Stimulated activated CD8-positive, alpha-beta memory T cell treated with anti-CD3 and anti-CD28 coated beads, Interleukin-15, amount 100 ng/mL, for 24 hours (primary cell): ENCODE measurements at places on chromosomes 2 and 18.

GRCh38 chr2:1208522-1208921 is 204.7 kb upstream of the TPO start:
- no peak for DNase-seq

GRCh38 chr2:201176081-201176481 is 6.9 kb upstream of the CASP10 start:
- DNase-seq: no peak

GRCh38 chr18:30387401-30387800 is 655.1 kb downstream of the DSC3 start:
- no peak for DNase-seq

GRCh38 chr2:104118889-104119288 is 735.0 kb upstream of the POU3F3 start:
- no peak for DNase-seq

DNA sequence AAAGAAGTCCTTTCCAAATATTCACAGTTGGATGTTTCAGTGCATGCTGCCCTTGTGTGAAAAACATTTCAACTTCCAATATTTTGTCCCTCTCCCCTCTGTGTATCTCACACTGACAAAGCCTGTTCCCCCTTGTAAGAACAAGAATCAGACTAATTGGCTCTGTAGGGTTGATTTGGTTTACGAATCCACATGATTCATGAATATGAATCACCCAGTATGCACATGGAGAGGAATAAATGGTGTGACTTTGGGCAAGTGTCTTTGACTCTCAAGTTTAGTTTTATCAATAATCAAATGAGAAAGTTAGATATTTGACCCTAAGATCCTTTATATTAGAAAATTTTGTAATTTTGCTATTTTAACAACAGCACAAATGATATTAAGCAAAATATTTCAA is 9.3 kb upstream of the CDH20 start:
- DNase-seq: no peak

DNA sequence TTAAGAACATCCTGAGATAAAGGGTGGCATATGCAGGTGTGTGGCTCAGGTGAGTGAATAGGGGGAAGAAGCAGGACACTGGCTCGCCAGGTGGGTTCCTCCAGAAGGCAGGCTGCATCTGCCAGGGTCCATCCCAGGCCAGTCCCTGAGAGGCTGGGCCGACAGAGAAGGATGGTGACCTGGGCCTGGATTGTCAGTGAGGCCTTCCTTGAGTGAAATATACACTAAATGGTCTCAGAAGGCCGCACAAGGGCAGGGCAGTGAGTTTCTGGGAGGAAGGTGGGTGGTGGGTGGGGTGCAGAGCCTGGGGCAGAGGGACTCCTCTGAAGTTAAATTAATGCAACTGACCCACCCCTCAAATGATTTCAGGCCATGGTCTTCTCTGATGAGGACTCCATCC is 182.1 kb downstream of the ANKRD30B start:
- no peak for DNase-seq

- no peak for DNase-seq
Measured at GRCh38 chr2:136104977-136105376, 13.0 kb downstream of the CXCR4 start.

GRCh38 chr2:197573608-197574007 is 57.7 kb downstream of the MOB4 start:
- no peak for DNase-seq

- DNase-seq: no peak
Measured at GRCh38 chr2:61946666-61947065, 41.2 kb downstream of the COMMD1 start.

GRCh38 chr2:109402980-109403840 is 210.6 kb downstream of the SEPTIN10 start:
- no peak for DNase-seq
